CD4-positive, alpha-beta T cell treated with Interleukin-2 at 100 ng/mL for 4 hours (primary cell): ENCODE measurements at places on chromosomes 2 and 18.

DNA sequence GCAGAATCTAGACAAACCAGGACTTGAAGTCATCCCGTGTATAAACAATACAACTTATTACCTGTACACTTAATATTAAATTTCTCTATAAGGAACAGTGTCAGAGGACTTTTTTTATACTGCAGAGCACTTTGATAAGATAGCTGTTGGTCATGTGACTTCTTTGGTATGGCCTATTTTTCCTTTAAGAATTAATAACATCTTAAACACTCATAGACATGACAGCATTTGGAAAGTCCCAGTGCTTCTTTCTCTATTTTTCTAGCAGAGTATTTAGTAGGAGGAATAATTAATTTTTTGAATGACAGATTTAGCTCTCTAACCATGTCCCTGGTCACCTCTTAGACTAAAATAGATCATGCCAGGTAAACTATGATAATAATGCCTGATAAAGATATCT is 59.4 kb downstream of the PLCL1 start:
- no peak for DNase-seq

DNA sequence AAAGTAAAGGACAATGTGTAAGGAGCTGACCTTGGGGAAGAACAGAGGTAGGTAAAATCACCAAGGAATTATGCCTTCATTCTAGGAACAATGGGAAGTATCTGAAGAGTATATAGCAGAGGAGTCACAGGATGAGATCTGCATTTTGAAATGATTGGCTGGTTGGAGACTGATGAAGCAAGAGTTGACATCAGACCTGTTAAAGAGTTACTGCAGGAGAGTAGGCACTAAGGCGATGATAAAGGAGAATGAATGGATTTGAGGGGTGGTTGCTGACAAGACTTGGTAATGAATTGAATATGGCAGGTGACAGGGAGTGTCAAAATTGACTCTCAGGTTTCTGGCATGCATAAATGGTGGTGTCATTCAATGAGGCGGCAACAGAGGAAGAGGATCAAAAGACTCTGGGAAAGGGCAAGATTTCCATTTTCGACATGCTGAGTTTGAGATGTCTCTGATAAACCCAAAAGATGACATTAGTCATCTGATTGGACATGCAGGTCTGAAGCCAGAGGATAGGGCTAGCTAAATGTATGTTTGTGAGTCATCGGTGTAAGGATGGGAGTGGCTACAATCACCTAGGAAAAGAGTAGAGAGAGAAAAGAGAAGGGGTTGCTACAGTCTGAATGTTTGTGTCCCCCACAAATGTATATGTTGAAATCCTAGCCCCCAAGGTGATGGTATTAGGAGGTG is 236.5 kb downstream of the DYM start:
- no peak for DNase-seq

- no peak for DNase-seq
These were observed 10.1 kb downstream of the SLC9A4 start for GRCh38 chr2:102483086-102483485.

DNA sequence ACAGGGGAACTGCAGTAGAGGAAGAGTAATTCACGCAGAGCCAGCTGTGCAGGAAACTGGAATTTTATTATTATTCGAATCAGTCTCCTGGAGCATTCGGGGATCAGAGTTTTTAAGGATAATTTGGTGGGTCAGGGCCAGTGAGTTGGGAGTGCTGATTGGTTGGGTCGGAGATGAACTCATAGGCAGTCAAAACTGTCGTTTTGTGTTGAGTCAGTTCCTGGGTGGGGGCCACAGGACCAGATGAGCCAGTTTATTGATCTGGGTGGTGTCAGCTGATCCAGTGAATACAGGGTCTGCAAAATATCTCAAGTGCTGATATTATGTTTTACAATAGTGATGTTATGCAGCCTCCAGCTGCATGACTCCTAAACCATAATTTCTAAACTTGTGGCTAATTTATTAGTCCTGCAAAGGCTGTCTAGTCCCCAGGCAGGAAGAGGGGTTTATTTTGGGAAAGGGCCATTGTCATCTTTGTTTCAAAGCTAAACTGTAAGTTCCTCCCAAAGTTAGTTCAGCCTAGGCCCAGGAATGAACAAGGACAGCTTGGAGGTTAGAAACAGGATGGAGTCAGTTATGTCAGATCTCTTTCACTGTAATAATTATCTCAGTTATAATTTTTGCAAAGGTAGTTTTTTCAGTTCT is 67.0 kb downstream of the ASAP2 start:
- no peak for DNase-seq

DNA sequence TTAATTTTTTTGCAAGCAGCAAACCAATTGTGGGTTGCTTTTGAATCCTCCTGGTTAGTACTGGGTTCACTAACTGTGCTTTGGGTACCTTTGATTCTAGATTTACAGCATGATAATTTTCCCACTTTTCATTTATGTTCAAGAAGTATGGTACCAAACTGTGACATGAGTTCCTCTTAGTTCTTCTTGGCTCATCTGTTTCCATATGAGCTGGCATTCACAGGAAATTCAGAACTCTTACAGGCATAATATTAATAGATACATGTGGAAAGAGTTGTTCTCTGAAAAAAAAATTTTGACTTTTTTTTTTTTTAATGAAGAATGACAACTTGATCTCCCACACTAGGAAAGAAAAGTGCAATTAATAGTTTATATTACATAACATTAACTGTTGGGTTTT is 59.4 kb downstream of the FMNL2 start:
- DNase-seq, result no peak

DNA sequence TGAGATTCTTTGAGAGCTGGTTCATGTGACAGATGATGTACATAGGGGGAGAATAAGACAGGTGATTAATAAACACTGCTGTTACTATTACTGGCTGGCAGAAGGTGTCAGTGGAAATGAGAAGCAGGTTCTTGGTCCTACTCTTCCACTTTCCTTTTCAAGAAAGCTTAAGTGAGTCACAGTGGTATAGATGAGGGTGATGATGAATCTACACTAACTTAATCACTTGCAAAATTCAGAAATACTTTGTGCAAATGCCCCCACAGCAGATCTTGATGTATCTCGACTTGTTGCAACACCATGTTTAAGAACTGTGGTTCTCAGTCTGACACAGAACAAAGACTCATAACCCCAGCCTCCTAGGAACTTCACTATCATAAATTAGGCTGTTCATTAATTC is 35.9 kb upstream of the MGAT5 start:
- peak; percentile 77 for DNase-seq

- peak; percentile 57 for DNase-seq
These were observed 62.3 kb upstream of the GREB1L start for GRCh38 chr18:21179590-21180220.

DNA sequence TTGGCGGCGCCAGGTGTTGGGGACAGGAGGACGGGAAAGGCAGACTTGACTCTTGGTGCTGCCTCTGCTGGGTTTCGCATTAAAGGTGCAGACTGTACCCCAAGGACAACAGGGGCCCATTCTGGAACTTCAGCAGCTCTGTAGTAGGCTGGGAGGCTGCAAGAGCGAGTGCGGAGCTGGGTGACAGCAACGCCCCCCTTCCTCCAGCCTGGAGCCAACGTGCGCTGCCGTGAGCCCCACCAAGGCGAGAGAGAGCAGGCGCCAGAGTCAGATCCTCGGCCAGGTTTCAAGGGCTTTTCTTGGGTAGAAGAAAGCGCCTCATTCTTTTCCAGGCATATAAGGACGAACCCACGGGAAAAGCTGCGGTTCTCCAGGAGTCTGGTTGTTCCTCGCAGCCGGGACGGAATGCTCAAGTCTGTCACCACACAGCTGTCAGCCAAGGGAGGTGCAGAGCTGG is 1.9 kb downstream of the DOK6 start:
- DNase-seq, result no peak

DNA sequence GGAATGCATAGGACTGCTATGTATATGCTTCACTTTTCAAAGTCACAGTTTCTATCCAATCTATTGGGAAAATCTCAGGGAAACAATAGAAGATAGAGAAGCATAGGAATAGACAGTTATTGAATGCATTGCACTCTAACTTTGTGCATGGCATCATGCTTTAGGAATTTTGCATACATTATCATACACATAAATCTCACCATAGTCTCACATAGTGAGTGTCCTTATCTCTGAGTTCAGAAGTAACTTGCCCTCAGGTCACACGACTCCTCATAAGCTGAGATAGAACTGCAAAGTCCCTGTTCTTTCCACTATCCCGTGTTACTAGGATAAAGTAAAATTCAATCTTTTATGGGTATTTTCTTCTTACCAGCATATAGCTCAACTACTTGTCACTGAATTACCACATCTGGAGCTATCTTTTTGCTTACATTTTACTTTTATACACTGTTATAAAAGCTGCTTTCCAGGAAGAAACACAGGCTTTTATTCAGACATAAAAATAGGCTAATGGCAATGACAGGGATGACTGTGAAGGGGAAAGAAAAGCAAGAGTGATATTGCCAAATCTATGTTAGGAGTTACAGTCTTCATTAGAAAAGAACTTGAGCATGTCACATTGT is 666.9 kb downstream of the XIRP2 start:
- DNase-seq, result no peak

DNA sequence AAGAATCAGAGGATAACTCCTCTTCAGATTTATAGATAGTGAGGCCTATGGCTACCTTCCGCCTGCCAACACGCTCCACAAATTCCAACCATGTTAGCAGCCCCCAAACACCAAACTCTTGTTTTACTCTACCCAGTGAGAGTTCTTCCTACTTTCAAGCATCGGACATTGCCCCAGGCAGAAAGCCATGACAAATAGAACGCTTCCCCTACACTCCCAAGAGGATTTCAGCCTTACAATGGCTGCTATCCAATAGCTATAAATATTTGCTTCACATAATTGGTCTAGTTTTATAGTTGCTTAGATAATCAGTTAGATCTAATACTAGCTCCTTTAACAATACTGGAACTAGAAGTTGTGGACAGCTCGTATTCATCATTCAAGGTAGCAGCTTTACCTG is 503.4 kb upstream of the VRK2 start:
- no peak for DNase-seq

- no peak for DNase-seq
These were observed 71.3 kb downstream of the FMNL2 start for GRCh38 chr2:152406119-152406835.

- DNase-seq, result no peak
These were observed 83.3 kb downstream of the LIMS1 start for GRCh38 chr2:108617617-108618016.

- no peak for DNase-seq
These were observed 190.0 kb upstream of the KYNU start for GRCh38 chr2:142687509-142687908.

DNA sequence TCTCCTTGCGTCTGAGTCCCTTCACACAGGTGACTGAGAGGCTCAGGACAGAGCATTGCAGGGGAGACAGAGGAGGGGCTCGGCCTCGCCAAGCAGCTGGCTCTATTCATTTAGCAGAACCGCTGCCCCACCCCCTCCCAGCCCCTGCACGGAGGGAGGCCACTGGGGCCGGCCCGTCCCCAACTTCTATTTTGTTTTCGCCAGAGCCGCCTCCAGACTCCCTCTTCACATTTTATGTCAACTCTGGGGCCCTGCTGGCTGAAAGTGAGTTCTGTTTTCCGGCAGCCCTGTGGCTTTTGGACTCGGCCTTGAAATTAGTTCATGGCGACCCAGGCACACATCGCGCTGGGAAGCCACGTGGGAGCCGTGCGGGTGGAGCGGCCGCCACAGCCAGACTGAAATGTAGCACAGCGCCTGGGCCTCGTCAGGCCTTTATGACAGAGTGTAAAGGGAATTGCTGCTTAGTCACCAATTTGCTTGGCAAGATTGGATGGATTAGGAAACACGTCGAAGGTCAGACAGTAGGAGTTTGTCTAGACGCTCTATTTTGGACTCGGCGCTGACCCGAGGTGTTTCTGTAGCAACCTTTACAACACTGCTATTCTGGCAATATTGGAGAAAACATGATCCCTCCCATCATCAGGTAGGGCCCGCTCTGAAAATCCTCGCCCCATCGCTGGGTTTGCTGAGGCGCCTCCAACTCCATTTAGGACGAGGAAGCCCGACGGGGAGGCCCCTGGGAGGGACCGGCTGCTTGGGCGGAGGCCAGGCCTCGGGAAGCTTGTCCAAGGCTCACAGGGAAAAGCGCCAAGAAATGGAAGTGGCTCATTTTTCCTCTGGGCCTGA is 90.7 kb upstream of the CTDP1 start:
- no peak for DNase-seq

DNA sequence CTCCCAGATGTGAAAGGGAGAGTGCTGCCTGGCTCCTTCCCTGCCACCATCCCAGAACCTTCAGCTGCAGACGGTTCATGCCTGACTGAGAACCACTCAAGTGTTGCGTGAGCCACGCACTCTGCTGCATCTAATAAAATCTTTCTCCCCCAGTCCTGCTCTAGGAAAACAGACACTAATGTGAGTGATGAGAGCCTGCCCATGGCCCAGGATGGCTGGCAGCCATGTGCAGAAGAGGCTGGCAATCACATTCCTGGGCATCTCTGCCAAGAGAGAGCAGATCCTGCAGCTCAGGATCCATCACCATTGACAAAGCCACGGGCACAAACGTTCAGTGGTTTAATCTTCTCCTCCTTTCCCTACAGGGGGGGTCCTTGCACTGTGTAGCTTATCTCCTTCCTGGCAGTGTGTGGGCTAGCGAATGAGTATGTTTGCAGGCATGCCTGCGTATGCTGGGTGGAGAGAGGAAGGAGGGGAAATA is 477.5 kb downstream of the SLC4A3 start:
- no peak for DNase-seq

DNA sequence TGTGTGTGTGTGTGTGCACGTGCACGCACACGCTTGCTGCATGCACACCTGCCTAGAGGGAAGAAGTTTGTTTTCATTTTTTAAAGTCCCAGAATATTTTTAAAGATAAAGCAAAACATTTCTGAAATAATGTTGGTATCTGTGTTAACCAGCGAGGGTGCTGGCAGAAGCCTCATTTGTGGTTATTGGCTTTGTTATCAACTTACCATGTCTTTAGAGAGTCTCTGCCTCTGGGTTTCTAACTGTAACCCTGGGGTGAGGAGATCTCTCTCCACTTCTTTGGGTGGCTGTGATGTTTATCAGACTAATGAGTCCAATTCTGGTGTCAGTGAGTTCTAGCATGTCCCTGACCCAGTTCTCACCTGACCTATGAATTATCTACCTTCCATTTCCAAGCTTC is 927.6 kb upstream of the FANCL start:
- no peak for DNase-seq

- DNase-seq, result no peak
These were observed 106.5 kb upstream of the ETAA1 start for GRCh38 chr2:67290451-67291290.

DNA sequence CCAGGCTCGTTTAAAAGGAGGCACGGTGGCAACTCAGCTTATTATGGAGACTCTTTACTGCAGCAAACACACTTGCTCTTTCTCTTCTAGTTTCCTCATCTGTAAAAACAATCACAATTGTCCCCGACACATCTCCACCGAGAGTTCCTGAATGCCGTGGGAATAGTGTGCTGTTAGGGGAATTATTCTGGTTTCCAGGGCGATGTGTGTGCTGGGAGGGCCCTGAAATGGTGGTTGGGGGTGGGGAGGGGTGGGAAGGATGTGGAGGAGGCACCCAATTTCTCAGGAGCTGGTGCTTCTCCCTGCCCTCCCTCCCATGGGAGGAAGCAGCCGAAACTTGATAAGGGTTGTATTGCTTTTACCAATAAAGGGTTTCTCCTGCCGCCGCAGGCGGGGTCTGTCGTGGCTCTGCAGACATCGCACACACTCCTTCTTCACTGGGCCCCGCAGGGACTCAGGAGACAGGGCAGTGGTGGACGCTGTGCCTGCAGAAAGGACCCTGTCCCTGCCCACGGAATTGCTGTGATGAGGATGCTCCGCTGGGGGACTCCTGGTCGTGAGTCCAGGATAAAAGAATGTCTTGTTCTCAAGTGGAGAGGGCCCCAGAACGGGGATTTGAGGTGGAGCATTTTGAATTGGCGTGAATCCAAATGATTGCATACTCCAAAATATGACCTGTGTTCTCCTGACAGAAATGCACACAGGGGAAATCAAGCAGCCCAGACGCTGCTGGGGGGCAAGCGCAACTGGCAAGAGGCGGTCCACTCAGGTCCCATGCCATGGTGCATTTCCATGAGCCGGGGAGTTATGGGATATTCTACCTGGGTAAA is 119.2 kb downstream of the ACKR3 start:
- DNase-seq, result no peak
